Globus pallidus (tissue), 1 donor: ENCODE measurements at places on chromosomes 2 and 18.

DNA sequence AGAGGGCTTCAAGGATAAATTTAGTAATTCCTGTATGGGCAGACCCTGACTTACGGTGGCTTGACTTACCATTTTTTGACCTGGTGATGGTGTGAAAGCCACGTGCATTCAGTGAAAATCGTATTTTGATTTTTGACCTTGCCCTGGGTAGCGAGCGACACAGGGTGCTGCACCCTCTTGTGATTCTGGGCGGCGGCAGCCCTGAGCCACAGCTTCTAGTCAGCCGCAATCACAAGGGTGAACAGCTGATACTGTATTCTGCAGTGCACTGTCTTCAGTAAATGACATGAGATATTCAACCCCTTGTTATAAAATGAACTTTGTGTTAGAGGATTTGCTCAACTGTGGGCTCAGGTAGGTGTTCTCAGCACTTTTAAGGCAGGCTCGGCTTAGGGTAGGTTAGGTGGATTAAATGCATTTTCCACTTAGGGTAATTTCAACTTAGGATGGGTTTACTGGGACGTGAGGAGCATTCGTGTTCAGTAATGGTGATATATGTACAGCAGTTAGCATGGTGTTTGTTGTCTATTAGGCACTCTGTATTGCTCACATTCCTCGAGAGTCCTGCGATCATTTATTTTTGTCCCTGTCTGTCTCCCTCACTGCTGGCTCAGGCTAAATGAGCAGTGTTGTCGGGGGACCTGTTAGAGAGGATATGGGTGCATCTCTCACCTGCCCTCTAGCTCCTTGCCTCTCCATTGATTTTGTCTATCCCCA, 109.9 kb downstream of the CEP192 start:
- DNase-seq: no peak

DNA sequence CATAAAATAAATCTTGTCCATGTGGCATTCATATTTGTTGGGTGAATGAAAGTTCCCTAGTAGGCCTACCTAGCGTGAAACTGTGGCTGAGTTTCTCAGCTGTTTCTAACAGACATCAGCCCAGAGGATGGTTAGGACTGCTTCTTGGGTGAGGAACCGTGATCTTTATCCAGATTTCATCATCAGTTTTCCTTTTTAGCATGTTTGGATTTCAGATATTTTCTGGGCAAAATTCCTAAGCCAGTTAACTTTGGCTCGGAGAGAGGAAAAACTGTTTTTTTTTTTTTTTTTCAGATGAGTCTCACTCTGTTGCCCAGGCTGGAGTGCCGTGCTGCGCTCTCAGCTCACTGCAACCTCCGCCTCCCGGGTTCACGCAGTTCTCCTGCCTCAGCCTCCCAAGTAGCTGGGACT, 53.5 kb downstream of the DGKD start:
- DNase-seq: no peak

DNA sequence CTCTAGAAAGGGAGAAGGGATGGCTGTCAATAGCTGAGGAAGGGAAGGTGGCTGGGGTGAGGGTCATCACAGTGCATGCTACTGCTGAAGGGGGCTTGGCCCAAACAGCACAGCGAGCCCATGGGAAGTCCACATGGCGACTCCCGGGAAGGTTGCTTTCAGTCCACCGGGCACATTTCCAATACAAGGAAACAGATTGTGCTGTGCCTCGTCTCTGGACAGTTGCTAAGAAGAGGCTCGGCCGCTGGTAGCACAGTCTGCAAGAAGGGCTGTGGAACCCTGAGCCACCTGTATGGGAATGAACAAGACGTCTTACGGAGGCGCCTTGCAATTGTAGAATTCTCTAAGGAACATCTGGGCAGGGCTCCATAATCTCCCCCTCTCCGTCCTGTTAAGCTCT, 123.1 kb downstream of the CELF4 start:
- DNase-seq: no peak

GRCh38 chr2:48910961-48911360, 155.4 kb upstream of the LHCGR start:
- DNase-seq: no peak

GRCh38 chr2:112481050-112481527, 867 bp upstream of the TTL start:
- DNase-seq: peak; percentile 86

- DNase-seq: no peak
Measured at GRCh38 chr2:152676461-152676860, 40.8 kb downstream of the PRPF40A start.

GRCh38 chr2:159973325-159973724, 89.1 kb downstream of the PLA2R1 start:
- no peak for DNase-seq

DNA sequence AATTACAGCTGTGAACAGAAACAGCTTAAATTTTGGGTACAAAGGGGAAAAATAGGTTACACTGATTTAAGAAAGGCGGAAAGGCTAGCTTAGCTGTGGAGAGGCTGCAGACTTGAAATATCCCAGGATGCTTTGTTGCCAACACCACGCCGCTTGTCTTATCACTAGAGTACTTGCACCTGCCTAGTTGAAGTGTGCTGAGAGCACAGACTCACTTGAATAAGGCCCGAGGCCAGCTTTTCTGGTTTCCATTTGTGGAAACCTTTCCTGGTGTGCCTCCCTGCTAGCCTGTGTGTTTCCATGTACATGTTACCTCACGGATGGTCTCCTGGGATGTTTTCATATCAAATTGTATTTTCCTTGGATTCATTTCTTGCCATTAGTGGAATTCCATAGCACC, 3.2 kb downstream of the CABLES1 start:
- DNase-seq: no peak

- no peak for DNase-seq
Measured at GRCh38 chr2:127022817-127023216, 84.1 kb downstream of the BIN1 start.

- DNase-seq: no peak
Measured at GRCh38 chr18:61281431-61281830, 51.8 kb upstream of the CDH20 start.

DNA sequence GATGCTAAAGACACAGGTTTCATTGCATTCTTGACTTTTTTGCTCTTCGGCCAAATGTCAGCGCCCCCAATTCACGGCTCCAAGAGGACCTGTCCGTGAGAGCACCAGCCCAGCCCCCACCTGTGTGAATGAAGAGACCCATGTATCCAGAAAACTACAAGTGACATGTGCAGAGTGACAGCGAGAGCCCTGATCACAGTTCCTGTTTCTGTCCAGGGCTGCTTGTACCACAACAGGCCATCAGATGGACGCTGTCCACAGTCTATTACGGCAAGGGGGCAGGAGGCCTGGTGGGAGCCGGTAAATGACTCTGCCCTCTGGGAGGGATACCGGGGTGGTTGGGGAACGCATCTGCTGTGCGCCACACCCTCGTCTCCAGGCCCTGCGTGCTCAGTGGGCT, 520.9 kb upstream of the ID2 start:
- DNase-seq: no peak

GRCh38 chr2:88903749-88904353, 212.4 kb downstream of the RPIA start:
- peak; percentile 18 for DNase-seq

DNA sequence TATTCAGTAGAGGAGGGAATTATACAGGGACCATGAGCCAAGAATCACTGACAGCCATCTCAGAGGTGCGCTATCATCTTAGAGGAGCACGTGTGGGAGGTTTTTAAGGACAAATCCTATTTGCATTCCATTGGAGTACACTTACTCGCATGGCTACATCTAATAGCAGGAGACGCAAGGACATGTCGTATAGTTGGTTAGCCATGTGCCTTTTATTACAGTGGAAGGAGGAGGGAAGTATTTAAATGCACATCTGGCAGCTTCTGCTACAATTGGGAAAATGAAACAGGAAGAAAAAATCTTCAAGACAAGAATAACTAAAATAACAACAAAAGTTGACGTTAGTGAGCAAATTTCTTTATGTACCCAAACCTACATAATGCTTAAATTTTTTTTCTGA, 86.5 kb upstream of the UGP2 start:
- DNase-seq: no peak

DNA sequence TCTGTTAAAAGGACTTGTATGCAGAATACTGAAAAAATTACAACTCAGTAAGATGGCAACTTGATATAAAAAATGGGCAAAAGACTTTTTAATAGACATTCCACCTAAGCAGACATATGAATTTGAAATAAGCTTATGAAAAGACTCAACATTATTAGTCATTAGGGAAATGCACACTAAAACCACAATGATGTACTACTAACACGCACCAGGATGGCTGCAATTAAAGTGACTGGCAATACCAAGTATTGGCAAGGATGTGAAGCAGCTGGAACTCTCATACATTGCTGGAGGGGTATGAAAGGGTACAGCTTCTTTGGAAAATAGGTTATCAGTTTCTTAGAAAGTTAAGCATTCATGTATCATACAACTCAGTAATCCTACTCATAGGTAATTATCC, 3.2 kb upstream of the ENOSF1 start:
- no peak for DNase-seq

DNA sequence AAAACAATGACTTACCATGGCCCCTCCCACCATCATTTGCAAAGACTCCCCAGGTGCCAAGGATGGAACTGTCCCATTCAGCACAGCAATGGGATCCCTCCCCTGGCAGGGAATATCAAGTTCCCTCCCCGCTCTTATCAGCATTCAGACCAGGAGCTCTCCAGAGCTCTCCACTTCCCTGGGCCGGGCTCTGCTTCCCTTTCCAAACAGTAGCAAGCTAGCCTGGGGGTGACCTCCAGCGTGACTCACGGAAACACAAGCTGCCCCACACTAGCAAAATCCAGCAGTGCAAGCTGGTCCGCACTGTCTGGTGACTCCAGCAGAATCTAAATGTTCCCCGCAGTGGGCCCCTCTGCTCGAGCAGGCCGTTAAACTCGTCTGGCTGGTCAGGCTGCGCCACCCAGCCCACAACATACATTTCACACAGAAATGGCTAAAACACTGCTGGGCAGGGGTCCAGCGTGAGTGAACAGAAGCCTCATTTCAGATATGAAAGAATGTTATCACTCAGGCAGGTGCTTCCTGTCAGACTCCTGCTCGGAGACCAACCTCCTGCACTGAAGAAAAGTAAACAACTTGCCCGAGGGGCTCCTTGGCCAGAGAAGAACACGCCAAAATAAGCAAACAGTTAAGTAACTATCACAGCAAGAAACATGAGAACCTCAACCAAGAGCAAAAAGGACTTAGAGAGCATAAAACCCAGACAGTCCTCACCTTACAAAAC, 33.9 kb downstream of the STAT1 start:
- no peak for DNase-seq

DNA sequence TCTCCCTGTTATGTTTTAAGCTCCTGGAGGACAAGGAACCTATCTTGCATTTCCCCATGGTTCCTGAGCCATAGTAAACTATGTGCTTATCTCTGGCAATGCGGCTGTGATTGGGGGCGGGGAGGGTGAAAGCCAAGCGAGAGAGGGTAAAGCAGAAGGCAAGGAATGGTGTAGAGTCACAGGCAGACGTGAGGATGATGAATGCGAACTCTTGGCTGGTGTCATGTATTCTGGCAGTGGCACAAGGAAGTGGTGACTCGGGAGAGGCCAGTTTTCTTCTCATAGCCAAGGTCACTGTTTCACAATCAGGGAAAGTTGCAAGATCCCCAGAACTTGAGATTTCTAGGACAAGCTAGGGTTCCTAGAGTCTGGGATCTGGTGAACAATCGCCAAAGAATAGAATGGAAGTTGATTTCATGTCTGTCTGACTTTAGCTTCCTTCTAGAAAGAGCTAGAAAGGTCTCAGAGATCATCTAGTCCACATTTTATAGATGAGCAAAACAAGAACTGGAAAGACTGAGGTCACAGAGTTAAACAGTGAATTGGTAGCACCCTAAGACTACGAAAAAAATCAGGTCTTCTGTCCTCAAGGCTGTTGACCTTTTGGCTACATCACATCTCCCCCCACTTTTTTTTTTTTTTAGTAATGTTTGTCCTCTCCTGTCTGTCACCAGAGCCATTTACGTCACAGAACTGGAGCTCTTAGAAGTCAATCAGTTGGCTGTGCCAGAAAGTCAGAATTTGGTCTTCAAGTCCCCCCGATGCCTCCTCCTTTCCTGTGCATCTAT, 137.0 kb downstream of the BCL11A start:
- DNase-seq: no peak

DNA sequence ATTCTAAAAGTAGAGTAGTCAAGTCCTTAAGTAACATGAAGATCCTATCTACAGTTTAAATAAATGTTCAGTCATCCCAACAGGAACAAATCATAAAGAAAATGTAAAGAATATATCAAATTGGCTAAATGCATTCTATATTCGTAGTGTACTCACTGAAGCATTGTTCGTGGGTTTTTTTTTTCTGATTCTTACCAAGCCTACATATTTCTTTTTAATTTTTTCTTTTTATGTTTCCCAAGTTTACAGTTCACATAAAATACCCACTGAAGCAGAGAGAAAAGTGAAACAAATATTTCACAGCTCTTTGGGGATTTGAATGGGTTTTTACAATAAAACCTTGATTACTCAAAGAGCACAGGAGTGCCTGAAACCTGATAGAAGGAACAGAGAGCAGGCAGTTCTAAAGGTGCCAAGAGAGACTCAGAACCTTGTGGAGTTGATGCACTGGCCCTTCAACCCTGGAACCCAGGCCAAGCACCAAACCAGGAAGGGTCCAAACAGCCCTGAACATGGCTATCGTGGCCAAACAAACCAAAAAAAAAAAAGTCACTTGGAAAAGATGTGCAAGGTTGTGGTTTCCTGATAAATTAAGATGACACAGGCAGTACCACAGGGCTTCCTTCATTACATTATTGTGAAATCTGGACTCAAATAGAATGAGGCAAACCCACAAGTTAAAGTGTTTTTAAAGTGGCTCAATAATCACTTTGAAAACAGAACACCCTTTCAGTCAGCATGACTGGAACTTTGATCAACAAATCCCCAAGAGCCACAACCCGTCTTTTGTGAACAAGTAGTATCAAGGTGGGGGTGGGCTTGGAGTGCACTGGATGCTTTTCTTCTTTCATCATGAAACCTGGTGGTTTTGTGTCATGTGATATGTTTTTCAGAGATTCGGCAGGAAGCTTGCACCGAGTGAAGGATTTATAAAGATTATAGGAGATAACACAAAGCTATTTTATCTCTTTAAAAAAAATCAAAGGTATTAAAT, 245.0 kb upstream of the FN1 start:
- DNase-seq: no peak

- no peak for DNase-seq
Measured at GRCh38 chr2:85288244-85288725, 39.5 kb downstream of the TGOLN2 start.

- peak; percentile 62 for DNase-seq
Measured at GRCh38 chr2:49004036-49004626, 150.2 kb downstream of the FSHR start.
